ENCODE measurements at places on chromosomes 16 and 17.

GRCh38 chr16:4591706-4592470 is 22.8 kb downstream of the UBALD1 start:
- H3K4me1 ChIP-seq: peaks cover 9% of the 10 kb centered on the region
- no peak for DNase-seq
- no peak overlapping the region for H3K4me3 ChIP-seq
- H3K27me3 ChIP-seq: no peaks in the 10 kb centered on the region
- H3K36me3 ChIP-seq: no peaks in the 10 kb centered on the region

- H3K4me1 ChIP-seq: no peaks in the 10 kb centered on the region
- H3K27me3 ChIP-seq: peaks cover 54% of the 10 kb centered on the region
- H3K4me3 ChIP-seq: no peak overlapping the region
- no peak for DNase-seq
Measured at GRCh38 chr17:56679777-56680422, 86.4 kb downstream of the NOG start.

- peaks cover 28% of the 10 kb centered on the region for H3K4me1 ChIP-seq
- H3K27me3 ChIP-seq: no peaks in the 10 kb centered on the region
- DNase-seq: no peak
- no peaks in the 10 kb centered on the region for H3K36me3 ChIP-seq
- no peak overlapping the region for H3K27ac ChIP-seq
Measured at GRCh38 chr17:63140255-63140654, 174.2 kb downstream of the TANC2 start.

- H3K36me3 ChIP-seq: no peaks in the 10 kb centered on the region
- no peak overlapping the region for H3K4me3 ChIP-seq
- peak; percentile 88 for DNase-seq
- no peaks in the 10 kb centered on the region for H3K27me3 ChIP-seq
- no peaks in the 10 kb centered on the region for H3K4me1 ChIP-seq
- no peak overlapping the region for H3K27ac ChIP-seq
Measured at GRCh38 chr16:12535535-12536411, 267.9 kb downstream of the CPPED1 start.

- DNase-seq: no peak
- H3K4me3 ChIP-seq: no peak overlapping the region
- no peaks in the 10 kb centered on the region for H3K4me1 ChIP-seq
- no peaks in the 10 kb centered on the region for H3K27me3 ChIP-seq
- H3K36me3 ChIP-seq: no peaks in the 10 kb centered on the region
Measured at GRCh38 chr17:3918372-3919122, 2.3 kb upstream of the P2RX1 start.

- peaks cover 11% of the 10 kb centered on the region for H3K4me1 ChIP-seq
- no peak overlapping the region for H3K27ac ChIP-seq
- H3K27me3 ChIP-seq: no peaks in the 10 kb centered on the region
- DNase-seq: no peak
- no peaks in the 10 kb centered on the region for H3K36me3 ChIP-seq
- H3K4me3 ChIP-seq: peak overlapping the region; percentile 70
Measured at GRCh38 chr16:30660424-30661261, 2.4 kb downstream of the FBRS start.

DNA sequence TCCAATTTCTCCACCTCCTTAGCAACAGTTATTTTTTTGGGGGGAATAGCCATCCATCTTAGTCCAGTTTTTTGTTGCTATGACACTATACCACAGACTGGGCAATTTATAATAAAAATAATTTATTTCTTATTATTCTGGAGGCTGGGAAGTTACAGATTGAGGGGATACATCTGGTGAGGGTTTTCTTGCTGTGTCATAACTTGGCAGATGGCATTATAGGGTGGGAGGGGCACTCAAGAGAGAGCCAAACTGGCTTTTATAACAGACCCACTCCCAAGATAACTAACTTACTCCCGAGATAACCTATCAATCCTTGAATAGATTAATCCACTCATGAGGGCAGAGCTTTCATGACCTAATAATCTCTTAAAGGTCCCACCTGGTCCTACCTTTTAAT is 84.2 kb downstream of the ABCA8 start:
- no peak overlapping the region for H3K4me3 ChIP-seq
- DNase-seq: no peak
- H3K4me1 ChIP-seq: no peaks in the 10 kb centered on the region
- H3K27me3 ChIP-seq: no peaks in the 10 kb centered on the region
- no peak overlapping the region for H3K27ac ChIP-seq

- no peaks in the 10 kb centered on the region for H3K36me3 ChIP-seq
- no peak overlapping the region for H3K4me3 ChIP-seq
- no peaks in the 10 kb centered on the region for H3K27me3 ChIP-seq
- H3K27ac ChIP-seq: no peak overlapping the region
- H3K4me1 ChIP-seq: no peaks in the 10 kb centered on the region
Measured at GRCh38 chr17:80290156-80290555, 29.5 kb downstream of the RNF213 start.

DNA sequence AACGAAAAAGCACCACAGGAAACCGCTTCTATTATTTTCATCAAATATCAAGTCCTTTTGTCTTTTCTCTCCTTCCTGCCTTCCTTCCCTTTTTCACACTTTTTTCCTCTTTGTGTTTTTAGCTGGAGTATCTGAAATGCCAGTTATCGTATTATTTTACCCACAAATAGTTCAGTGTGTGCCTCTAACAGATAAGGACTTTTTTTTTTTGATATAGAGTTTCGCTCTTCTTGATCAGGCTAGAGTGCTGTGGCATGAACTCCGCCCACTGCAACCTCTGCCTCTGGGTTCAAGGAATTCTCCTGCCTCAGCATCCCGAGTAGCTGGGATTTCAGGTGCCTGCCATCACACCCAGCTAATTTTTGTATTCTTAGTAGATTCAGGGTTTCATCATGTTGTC is 10.7 kb downstream of the DNAAF1 start:
- H3K36me3 ChIP-seq: no peaks in the 10 kb centered on the region
- no peak for DNase-seq
- no peaks in the 10 kb centered on the region for H3K27me3 ChIP-seq
- no peak overlapping the region for H3K4me3 ChIP-seq

DNA sequence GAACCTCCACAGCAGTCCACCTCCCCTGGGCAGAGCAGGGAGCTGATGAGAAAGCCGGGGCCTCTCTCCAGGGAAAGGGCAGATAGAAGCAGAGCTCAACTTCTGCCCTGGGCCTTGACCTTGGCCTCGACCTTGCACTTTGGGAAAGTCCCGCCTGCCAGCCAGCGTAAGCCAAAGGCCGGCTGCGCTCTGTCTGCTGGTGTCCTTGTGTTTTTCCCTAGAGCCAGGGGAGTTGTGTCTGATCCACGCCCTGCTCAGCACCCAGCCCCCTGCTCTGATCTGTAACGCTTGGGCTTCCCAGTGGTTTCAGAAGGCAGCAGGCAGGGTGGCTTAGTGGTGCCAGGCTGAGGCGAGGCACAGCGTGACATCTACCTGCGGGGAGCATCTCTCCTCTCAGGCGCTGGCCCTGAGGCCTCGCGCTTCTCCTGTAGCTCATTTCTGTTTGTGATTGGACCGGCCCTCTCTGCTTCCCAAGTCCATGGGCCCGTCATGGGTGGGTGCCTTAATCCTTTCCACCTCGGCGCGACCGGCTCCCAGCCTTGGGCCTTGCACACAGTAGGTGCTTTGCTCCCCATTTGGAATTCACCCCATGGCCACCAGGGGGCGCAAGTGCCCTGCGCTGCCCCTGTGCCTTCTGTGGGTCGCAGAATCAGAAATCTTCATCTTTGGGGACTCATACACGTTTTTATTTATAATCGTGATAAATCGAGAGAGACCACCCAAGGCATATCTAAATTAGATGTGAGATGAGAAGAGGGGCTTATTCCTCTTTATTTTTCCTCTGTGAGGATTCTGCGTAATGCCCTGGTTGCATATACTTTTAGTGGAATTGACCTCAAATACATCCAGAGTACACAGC is 24.2 kb downstream of the SGSH start:
- no peaks in the 10 kb centered on the region for H3K36me3 ChIP-seq
- DNase-seq: peak; percentile 59
- no peak overlapping the region for H3K27ac ChIP-seq
- H3K4me1 ChIP-seq: no peaks in the 10 kb centered on the region
- no peaks in the 10 kb centered on the region for H3K27me3 ChIP-seq

GRCh38 chr17:56157845-56158244 is 4.6 kb downstream of the ANKFN1 start:
- no peaks in the 10 kb centered on the region for H3K27me3 ChIP-seq
- no peaks in the 10 kb centered on the region for H3K36me3 ChIP-seq
- H3K4me3 ChIP-seq: no peak overlapping the region
- no peak for DNase-seq
- no peak overlapping the region for H3K27ac ChIP-seq
- peaks cover 40% of the 10 kb centered on the region for H3K4me1 ChIP-seq

DNA sequence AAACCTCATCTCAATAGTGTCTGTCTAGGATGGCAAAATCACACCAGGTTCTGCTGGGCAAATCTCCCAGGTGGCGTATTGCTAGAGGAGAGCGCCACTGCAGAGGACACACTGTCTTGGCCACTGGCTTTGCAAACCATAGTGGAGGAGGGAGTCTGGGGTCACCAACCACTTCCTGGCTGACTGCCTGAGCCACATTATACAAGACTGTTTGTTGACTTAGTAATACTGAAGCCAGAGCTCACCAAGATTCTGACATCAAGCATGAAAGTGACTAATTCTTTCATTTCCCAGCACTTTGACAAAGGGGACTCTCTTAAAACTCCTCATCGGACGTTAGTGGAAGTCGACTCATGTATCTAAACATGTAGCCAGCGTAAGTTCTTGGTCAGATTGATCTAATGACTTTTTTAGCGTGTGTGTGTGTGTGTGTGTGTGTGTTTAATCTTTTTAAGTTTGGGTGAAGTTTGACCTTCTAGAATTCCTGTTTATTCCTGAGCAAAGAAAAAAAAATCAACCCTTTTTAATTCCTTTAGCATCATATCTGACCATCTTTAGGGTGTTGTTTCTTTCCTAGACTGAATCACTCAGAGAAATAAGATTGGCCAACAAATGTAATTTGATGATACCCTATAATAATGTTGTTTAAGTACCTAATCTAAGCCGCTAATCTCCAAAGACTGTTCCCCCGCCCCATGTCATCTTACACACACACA is 13.7 kb downstream of the PITPNC1 start:
- no peaks in the 10 kb centered on the region for H3K27me3 ChIP-seq
- DNase-seq: no peak

- no peaks in the 10 kb centered on the region for H3K36me3 ChIP-seq
- H3K4me3 ChIP-seq: no peak overlapping the region
- H3K27ac ChIP-seq: no peak overlapping the region
Measured at GRCh38 chr17:81433656-81434055, 38.4 kb downstream of the BAHCC1 start.

DNA sequence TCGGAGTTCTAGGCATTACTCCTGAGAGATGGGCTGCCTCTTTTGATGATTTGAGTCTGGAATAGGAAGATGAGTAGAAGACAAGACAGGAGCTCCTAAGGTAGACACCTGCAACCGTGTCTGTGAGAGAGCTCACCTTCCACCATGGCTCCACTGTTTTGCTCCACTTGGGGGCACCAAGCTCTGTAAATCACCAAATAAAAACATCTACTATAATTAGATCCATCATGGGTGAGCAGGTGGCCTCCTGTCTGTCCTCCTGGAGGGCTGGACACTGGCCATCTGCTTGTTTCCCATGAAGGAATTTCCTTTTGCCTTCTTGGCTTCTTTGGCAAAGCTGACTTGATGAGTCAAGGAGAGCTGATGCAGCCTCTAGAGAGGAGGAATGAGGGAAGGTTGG is 179.0 kb downstream of the HAPSTR1 start:
- no peak overlapping the region for H3K27ac ChIP-seq
- no peaks in the 10 kb centered on the region for H3K27me3 ChIP-seq
- DNase-seq: no peak
- no peaks in the 10 kb centered on the region for H3K4me1 ChIP-seq
- H3K4me3 ChIP-seq: no peak overlapping the region

DNA sequence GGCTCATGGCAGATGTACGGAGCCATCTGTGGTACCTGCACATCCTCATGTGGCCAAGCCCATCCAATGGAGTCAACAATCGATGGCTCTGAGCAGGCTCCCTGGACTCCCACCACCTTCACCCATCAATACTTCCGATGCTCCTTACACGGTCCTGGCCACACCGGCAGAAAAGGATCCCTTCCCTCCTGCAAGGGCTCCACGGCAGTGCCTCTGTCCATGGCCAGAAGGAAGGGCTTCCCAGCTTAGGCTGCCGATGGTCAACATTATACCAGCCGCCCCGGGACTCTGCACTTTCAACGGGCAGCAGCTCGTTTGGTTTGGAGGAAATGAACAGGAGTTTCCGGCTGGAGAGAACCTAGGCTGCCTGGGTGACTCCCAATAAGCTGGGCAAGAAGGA is 13.2 kb downstream of the SLX4 start:
- H3K27ac ChIP-seq: no peak overlapping the region
- H3K27me3 ChIP-seq: no peaks in the 10 kb centered on the region
- no peaks in the 10 kb centered on the region for H3K4me1 ChIP-seq
- H3K36me3 ChIP-seq: no peaks in the 10 kb centered on the region
- no peak for DNase-seq
- H3K4me3 ChIP-seq: no peak overlapping the region

GRCh38 chr17:80529104-80529903 is 15.3 kb upstream of the RPTOR start:
- no peak for DNase-seq
- H3K36me3 ChIP-seq: no peaks in the 10 kb centered on the region
- H3K27me3 ChIP-seq: peaks cover 11% of the 10 kb centered on the region
- H3K27ac ChIP-seq: no peak overlapping the region

- peaks cover 14% of the 10 kb centered on the region for H3K4me1 ChIP-seq
- no peak overlapping the region for H3K27ac ChIP-seq
- no peak for DNase-seq
- peak overlapping the region; percentile 39 for H3K4me3 ChIP-seq
- H3K36me3 ChIP-seq: no peaks in the 10 kb centered on the region
Measured at GRCh38 chr16:80932708-80933095, 74.0 kb downstream of the CMC2 start.

DNA sequence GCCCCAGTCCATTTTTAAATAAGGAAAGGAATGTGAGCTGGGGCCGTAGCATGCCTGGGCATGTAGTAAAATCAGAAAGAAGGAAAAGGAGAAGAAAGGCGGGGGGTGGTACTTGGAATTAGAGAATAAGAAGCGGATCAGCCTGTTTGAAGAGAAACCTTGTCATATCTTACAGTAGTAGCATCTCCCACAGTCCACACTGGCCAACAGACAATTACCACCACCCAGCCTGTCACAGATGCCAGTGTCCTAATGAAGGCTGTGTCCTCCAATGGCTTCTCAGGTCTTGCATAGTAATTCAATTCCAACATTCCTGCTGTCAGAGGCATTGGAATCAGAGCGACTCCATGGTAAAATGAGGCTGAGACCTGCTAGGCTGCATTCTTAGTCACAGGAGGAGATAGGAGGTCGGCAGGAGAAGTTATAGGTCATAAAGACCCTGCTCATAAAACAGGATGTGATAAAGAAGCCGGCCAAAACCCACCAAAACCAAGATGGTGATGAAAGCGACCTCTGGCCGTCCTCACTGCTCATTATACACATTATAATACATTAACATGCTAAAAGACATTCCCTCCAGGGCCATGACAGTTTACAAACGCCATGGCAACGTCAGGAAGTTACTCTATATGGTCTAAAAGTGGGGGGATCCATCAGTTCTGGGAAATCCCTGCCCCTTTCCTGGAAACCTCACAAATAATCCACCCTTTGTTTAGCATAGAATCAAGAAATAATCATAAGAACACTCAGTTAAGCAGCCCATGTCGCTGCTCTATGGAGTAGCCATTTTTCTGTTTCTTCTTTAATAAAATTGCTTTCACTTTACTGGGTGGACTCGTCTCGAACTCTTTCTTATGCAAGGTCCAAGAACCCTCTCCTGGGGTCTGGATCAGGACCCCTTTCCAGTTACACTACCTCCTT is 9.6 kb upstream of the AKAP10 start:
- DNase-seq: no peak
- no peak overlapping the region for H3K4me3 ChIP-seq
- no peaks in the 10 kb centered on the region for H3K27me3 ChIP-seq
- peaks cover 6% of the 10 kb centered on the region for H3K4me1 ChIP-seq

Measured in neural progenitor cell (in vitro differentiated cells).